ENCODE measurements at places on chromosomes 13 and 19. TPM values are rescaled to one million over a fixed set of nuclear protein-coding genes. Genes with fewer than 3 reads are reported as not detected.

Gene ARGLU1
- 96.8 TPM for total RNA-seq

Gene SLC8A2
- total RNA-seq = 0.05 TPM

Gene CCDC8
- not detected for total RNA-seq

Gene IL11
- not detected for total RNA-seq

Gene PRRG2
- total RNA-seq = 1.0 TPM

Gene TSHZ3
- total RNA-seq = 1.6 TPM

Gene DOCK6
- 1.2 TPM for total RNA-seq

Gene NXNL1
- total RNA-seq = not detected

Gene NPAS1
- 0.21 TPM for total RNA-seq

Gene FFAR2
- total RNA-seq = not detected
